CD4-positive, alpha-beta T cell treated with Interleukin-4 for 4 hours (primary cell): ENCODE measurements at places on chromosomes 5 and 9.

GRCh38 chr9:96052686-96053085 lies 177.2 kb downstream of the ERCC6L2 start:
- DNase-seq: no peak

GRCh38 chr9:137650259-137650658 lies 31.5 kb downstream of the EHMT1 start:
- DNase-seq: peak; percentile 8

- peak; percentile 69 for DNase-seq
These were observed 40.7 kb downstream of the KIAA0825 start for GRCh38 chr5:94577466-94578245.

DNA sequence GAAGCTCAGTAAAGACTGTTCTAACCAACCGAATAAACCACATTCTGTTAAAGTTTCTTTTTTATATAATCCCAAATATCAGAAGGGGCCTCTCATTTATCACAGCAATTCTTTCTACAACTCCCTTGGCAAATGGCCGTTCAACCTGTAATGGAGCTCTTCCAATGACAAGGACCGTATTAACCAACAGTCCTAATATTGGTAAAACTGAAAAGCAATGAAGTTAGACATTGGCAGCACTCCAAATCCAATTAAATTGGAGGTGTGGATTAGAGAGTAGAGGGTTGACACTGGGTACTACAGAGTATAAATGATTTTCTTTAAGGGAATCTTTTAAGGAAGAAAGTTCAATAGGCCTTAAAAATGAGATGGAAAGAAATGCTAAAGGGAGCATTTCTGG lies 842 bp downstream of the TMED7 start:
- no peak for DNase-seq

GRCh38 chr5:55220433-55221185 lies 6.5 kb downstream of the MCIDAS start:
- DNase-seq: no peak

GRCh38 chr9:35054185-35054835 lies 18.1 kb downstream of the VCP start:
- DNase-seq: no peak
